ENCODE measurements at places on chromosomes 12 and 14.

DNA sequence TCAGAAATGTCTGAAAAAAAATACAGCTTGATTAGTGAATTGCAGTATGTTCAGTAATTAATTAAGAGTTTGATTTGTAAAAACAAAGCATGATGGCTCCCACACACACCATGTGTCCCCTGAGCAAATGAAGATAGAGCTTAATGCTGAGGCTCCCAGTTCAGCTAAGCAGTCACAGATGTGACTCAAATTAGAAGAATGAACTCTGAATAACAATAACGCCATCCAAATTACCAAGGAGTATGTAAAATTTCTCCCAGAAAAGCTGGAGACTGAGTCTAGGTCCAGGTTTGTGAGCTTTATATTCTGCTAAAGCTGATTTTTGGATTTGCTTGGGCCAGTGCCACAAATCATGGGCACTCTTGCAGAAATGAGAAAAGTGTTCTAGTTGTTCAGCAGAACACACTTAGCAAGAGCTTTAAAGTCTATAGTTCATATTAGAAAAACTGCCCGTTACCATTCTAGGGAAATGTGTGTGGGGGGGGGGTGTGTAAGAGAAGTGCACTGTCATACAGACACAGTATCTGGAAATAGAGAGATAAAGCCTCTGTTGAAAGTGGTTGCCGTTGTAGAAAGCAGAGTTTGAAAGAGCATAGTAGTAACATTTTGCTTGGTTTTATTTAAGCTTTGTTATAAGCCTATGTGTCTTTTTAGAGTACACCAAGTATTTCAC is 253.1 kb downstream of the BCAT1 start:
- no peak for DNase-seq

GRCh38 chr14:104223101-104224041 is 85.0 kb downstream of the KIF26A start:
- no peak for DNase-seq

DNA sequence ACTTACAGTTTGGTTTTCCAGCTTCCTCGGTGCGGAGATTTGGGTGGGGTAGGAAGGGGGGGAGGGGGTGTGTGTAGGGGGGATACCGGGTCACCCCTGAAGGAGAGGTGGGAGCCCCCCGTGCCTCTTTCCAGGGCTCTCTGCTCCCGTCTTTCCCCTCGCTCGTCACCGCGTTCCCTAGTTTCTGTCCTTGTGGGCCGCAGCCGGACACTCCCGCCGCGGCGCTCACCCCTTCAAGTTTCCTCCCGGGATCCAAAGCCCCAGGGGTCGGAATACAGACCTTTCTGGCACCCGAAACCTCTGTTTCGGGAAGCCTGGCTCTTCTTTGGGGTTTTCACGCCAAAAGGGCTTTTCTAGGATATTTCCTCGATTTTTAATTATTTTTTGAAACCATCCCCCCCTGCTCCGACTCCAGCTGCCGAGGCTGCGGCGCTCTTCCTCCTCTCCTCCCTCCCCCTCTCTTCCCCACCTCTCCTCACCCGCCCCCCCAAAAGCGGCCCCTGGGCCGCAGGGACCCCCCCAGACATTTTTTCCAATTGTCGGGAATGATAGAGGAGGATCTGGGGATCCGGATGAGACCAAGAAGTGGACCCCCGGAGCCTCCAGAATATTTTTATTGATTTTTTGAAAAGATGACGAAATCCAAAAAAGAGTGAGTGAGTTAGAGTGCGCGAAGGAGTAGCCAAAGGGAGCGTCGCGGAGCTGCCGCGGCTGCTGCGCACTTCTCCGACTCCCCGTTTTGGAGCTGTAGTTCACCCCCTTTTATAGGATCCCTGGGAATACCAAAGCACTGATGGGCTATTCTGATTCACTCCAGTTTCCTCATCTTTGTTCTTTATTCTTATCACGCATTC is 1.7 kb downstream of the CCND2 start:
- DNase-seq = no peak

DNA sequence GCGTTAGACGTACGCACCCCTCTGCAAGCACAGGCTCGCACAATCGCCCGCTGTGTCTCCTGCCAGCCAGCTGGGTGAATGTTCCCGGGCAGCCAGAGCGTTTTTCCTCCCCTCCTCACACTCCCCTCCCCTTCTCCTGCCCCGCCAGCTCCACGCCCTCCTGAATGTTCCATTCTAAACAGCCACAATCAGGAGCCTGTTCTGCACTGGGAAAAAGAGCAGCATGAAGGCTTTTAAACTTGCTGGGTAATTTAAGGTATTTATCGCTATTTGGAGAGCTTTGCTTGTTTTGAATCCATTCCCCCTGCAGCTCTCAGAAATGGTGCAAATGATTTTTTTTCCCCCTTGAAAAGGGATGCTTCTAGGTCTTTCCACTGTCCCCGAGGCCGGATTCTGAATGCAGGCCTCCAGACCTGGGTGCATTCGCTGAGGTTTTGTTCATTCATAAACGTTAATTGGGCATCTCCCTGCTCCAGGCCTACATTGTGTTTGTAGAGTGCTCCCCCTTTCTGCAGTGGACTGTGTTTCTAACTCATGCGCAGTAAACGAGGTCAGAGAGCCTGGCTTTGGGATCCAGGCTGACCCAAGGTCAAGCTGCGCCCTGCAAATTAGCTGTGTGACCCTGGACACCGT is 212.5 kb downstream of the CHST11 start:
- no peak for DNase-seq

GRCh38 chr14:99768381-99768780 is 24.8 kb upstream of the EML1 start:
- DNase-seq = no peak

DNA sequence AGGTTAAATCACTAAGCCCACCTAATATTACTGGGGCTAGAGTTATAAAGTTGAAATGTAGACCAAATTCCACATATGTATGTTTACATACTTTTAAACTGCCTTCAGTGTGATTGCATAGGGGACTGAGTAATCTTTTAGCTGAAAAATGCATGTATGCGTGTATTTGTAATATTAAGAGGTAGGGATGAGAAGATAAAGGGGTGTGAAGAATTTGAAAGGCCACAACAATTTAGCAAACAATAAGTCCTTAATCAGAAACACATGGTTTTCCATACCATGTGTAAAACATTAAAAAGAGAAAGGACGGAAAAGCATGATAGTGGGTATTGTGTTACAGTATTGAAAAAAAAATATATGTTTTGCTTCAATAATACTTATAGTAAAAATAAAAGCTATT is 919.9 kb upstream of the FLRT2 start:
- no peak for DNase-seq

- no peak for DNase-seq
These were observed 28.1 kb upstream of the WNK1 start for GRCh38 chr12:724194-724855.

Measured in OCI-LY7 (cell line).